ENCODE measurements at places on chromosomes 1 and 21.
A peak's percentile ranks its signal among the peaks of the same experiment; 100 is the strongest.

DNA sequence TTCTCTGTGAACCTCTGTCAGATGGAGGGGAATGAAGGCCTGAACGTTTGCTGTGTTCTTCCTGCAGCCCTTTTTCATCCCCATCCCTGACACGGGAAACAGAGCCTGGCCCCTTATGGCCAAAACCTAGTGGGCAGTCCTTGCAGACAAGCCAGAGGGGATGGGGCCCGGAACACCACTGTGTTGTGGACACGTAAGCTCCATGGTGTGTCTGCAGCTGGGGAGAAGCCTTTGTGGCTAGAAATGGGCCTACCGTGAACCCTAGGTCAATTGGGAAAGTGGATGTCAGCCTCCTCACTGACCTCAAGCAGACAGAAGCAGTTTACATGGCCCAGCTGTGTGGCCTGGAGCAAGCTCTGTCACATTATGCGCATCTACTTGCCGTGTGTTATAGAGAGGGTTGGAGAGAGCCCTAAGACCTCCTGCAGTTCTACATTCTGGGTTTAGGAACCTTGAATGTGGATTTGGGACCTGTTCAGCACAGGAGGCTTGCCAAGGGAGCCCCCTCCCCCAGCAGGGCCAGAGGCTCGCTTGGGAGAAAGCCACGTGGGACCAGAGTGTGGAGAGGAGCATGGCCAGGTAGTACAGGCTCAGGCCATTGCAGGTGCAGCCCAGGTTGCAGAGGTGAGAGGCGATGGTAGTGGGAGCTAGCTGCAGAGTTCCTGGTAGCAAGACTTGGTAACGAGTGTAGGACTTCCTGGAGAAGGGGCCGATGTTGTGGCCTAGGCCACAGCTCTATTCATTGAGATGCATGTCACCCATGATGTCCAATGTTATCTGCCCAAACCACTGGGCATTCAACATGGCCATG lies 20.7 kb downstream of the PARS2 start:
- no peak for DNase-seq

GRCh38 chr1:240739139-240739538 lies 127.2 kb upstream of the GREM2 start:
- no peak for DNase-seq

DNA sequence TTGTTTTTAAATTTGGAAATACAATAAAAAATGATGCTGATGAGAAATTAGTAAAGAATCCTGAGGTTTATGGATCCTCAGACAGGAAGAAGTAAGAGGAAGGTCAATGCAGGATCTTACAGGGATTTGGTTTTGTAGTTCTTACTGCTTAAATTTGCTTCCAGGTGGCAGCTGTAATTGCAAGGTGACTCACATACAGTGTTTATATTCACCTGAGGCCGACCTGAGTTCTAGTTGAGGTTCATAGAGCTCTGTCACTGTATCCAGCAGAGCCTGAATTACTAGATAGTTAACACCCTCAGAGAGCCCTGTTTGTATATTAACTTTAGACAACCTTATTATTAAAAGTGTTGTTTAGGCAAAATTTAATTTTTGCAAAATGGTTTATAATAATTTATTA lies 1.4 kb upstream of the WDR26 start:
- DNase-seq: no peak

- no peak for DNase-seq
Measured at GRCh38 chr1:86552376-86552775, 5.5 kb downstream of the CLCA4 start.

GRCh38 chr1:42930178-42931107 lies 28.2 kb downstream of the SLC2A1 start:
- no peak for DNase-seq

DNA sequence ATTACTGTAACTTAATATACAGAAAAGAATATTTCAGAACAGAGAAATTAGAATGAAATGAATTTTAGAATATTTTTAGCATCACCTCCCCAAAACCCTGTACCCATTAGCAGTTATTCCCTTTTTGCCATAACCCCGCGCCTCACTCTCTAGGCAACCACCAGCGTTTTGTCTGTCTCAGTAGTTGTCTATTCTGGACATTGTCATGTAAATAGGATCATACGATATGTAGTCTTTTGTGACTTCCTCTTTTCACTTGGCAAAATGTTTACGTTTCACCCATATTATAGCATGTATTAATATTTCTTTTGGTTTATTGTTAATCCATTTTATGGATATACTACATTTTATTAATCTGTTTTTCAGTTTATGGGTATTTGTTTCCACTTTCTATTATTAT lies 24.9 kb downstream of the SOAT1 start:
- no peak for DNase-seq

DNA sequence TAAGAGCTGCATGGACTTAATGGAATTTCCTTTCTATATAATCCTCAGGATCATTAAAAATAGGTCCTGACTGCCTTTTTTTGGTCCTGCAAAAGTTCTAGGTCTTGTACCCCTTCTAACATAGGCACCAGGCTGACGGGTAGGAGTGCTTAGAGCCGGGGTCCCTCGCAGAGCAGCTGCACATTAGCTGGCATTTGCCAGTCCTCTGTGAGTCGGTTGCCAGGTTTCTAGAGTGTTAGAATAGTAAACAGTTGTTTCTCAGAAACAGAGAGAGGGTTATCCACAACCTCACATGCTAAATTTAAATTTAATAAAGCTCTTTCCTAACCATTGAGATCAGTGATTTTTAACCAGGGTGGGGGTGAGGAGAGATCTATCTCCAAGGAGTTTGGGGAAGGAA lies 35.4 kb upstream of the HEATR1 start:
- DNase-seq: no peak

DNA sequence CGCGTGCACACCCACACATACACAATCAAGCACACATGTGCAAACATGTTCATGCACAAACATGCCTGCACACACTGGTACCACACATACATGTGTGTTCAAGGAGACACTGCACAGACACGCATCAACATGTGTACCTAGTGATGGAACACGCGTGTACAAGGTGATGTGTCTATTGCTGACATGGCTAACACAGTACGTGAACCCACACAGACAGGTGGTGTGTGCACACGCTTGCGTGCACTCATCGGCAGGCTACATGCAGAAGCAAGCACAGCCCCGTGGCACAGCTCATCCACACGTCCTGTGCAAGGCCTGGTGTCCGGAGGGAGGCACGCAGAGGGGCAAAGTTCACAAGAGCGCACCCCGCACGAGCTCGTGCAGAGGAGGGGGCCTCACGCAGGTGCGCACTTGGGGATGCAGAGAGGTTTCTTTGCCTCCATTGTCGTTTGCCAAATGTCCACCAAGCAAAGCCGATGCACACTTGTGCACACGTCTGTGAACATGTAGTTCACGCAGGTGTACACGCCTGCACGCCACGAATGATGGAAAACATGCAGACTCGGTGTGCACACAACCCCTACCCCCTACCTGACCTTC lies 969 bp downstream of the ACAP3 start:
- DNase-seq: no peak

DNA sequence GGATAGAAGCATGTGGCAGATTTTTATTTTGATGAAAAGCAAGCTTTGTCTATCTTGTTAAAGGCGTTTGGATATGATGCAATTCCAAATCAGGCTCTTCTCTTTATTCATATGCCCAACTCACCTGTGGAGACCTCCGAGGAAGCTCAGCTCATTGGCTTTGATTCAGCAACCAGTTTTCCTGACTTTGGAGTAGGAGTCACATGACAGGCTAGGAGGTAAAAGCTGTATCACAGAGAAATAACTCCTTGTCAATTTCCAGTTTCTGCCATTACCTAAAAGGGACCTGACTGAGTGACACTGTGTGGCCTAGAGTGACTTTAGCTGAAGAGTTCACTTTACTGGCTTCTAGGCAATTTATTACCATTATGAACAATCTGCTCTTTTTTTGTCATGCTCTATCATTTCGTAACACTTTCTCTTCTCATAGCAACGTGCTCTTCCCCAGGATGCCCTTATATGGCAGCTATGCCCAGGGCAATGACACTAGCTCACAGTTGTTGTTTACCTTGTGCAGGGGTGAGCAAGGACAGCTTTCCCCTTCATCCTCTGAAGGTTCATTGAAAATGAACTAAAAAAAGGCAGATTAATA lies 107.2 kb downstream of the KCNK1 start:
- no peak for DNase-seq

- no peak for DNase-seq
Measured at GRCh38 chr1:164617377-164618201, 58.6 kb downstream of the PBX1 start.

DNA sequence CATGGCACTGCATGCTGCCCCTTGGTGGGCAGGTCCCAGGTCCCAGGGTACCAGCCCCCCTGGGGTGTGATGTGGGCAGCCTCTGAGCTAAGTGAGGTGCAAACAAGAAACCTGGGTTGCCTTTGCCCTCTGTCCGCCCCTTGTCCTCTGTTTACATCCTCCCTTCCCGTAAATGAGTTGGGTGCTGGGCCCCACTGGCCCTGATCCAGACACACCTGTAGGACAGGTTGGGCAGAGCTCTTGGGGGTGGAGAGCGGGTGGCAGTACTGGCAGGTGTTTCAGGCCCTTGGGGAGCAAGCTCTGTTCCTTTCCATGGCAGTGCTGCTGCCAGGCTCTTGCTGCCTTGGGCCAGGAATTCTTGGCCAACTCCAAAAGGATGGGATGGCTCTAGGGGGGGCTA lies 35.8 kb downstream of the ELF3 start:
- DNase-seq: no peak

DNA sequence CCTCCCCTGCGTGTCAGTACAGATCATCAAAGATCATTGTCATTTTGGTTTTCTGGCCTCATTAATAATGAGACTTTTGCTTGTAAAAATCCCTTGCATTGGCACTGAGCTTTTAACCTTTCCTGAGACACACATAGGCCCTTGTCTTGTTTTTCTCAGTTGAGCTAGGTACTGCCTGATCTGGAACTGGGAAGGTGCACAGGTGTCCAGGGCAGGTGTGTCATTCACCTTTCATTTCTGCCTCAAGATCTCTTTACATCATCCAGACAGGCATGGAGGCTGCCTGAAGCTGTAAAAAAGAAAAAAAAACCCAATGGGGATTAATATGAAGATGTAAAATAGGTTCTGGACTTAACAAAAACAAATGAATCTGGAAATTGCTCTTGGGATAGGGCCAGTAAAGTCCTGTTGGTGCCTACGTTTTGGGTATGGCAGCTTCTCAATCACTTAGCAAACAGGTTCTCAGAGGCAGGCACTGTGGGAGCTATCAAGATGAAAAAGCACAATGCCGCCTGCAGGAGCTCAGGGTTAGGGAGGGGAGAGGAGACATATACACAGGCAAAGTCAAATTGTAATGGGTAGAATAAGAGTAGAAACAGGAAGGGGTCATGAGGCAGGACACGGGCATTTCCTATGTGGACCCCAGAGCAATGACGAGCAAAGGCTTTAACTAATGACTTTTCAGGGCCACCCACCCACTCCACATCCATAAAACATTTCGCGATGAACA lies 1.0 kb upstream of the KCNC4 start:
- no peak for DNase-seq

GRCh38 chr1:213244664-213245091 lies 193.6 kb downstream of the RPS6KC1 start:
- DNase-seq: no peak

DNA sequence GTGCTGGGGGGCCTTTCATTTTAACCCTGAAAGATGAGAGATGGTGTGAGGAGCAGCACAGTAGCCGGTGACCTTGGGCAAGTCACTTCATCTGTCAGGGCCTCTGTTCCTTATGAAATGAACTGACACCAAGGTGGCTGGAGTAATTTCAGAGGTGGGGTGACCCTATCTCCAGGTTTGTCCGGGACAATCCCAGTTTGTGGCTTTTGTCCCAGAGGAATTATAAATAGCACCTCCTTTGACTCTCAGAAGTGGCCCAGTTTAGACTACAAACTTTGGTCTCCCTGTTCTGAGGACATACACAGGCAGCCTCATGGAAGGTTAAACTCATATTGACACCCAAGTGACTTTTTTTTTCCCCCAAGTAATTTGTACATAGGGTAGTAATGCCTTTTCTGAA lies 14.6 kb downstream of the ACTN2 start:
- no peak for DNase-seq

DNA sequence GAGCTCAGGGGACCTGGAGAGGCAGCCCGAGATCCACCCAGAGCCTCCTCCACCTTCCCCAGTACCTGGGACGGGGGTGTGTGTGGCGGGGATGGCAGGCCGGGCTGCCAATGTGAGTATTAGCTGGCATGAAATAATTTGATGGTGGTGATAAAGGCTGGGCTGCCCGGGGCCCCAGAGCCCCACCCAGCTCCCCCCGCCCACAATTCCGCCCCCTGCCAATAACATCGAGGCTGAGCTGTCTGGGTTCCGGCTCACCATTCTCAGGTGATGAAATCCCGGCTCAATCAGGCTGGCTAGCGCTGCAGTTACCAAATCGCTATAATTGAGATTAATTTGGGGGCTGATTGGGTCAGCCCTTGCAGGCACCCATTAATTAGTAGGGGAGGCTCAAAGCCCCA lies 103.8 kb upstream of the CASZ1 start:
- DNase-seq: no peak

GRCh38 chr1:6416295-6416656 lies 3.4 kb downstream of the HES2 start:
- no peak for DNase-seq

DNA sequence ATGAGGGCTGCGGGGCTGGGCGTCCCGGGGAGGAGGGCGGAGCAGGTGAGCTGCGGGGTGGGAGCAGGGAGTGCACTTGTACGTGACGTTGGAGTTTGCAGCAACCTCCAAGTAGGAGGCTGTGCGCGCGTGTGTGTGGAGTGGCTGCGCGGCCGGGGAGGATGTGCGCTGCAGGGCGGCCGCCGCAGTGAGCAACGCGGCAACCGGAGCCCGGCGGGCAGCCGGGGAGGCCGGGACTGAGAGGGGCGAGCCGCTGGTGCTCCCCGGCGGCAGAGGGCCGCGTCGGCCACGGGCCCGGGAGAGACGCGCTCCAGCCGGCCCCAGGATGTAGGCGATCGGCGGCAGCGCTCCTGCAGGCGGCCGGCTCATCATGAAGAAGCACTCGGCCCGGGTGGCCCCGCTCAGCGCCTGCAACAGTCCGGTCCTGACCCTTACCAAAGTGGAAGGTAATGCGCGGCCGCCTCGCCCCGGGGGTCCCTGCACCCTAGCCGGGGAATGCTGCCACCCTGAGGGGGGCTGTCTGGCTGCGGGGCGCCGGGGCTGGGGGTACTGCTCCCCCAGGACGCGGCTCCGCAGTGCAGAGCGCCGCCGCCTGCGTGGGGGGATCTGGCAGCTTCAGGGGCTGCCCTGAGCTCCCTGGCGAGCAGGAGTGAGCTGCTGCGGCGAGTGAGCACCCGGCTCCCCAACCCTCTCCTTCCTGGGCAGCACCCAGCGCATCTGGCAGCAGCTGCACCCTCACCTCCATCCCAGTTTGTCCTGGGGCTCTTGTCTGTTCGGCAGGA lies 158.9 kb upstream of the COA6 start:
- DNase-seq: peak; percentile 34

GRCh38 chr1:41412748-41413147 lies 51.5 kb downstream of the FOXO6 start:
- no peak for DNase-seq
